ENCODE measurements at places on chromosomes 7 and 10.

- H3K4me3 ChIP-seq, result no peak overlapping the region
- no peaks in the 10 kb centered on the region for H3K27me3 ChIP-seq
- peaks cover 23% of the 10 kb centered on the region for H3K36me3 ChIP-seq
- no peak for DNase-seq
- no peaks in the 10 kb centered on the region for H3K4me1 ChIP-seq
- H3K27ac ChIP-seq, result no peak overlapping the region
Observed at GRCh38 chr7:44395067-44395466, 69.7 kb upstream of the CAMK2B start.

DNA sequence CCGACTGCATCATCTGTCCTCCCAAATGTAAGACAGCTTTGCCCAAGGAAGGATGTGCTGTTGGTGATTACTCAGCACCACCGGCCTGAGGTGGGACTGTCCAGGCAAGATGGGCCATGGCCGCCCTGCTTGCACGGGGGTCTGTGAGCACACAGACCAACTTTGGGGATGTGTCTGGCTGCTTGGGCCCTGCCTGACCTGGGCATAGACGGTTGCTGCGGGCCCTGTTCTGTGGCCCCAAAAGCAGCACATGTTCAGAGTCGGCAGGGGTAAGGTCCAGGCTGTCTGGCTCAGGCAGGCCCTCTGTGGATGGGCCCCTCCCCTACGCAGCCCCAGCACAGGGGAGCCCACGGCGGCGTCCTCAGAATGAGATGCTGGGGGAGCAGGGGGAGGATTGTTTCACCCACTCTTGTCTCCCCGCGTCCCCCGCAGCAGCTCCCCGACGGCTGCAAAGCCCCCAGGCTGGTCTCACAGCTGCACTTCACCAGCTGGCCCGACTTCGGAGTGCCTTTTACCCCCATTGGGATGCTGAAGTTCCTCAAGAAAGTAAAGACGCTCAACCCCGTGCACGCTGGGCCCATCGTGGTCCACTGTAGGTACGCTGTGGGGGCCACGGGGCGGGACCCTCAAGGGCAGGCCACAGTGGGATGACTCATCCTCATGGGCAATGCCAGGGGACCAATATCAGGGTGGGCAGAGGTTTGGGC is 58.4 kb downstream of the MKI67 start:
- peaks cover 65% of the 10 kb centered on the region for H3K36me3 ChIP-seq
- H3K4me3 ChIP-seq, result no peak overlapping the region
- DNase-seq, result no peak
- H3K27me3 ChIP-seq, result no peaks in the 10 kb centered on the region

GRCh38 chr7:71604818-71605414 is 473.0 kb downstream of the GALNT17 start:
- H3K4me3 ChIP-seq, result no peak overlapping the region
- no peak for DNase-seq
- H3K36me3 ChIP-seq, result no peaks in the 10 kb centered on the region
- H3K27me3 ChIP-seq, result no peaks in the 10 kb centered on the region
- H3K27ac ChIP-seq, result no peak overlapping the region

DNA sequence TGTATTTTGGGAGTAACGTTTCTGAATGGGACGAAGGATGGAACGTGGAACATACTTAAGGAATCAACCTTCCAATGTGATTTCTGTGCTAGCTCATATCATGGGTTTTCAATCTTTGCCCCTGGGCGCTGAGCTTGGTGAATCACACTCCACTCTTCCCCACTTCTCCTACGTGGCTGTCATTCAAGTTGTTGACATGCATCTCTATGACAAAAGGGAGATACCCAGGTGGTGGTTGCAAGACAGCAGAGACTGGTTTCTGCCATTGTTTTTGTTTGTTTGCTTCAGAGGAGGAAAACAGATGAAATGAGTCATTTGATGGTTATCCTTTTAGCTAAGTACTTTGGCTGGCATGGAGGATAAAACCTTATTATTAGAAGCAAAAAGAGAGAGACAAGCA is 573.9 kb downstream of the GATA3 start:
- no peaks in the 10 kb centered on the region for H3K4me1 ChIP-seq
- peak; percentile 5 for DNase-seq

DNA sequence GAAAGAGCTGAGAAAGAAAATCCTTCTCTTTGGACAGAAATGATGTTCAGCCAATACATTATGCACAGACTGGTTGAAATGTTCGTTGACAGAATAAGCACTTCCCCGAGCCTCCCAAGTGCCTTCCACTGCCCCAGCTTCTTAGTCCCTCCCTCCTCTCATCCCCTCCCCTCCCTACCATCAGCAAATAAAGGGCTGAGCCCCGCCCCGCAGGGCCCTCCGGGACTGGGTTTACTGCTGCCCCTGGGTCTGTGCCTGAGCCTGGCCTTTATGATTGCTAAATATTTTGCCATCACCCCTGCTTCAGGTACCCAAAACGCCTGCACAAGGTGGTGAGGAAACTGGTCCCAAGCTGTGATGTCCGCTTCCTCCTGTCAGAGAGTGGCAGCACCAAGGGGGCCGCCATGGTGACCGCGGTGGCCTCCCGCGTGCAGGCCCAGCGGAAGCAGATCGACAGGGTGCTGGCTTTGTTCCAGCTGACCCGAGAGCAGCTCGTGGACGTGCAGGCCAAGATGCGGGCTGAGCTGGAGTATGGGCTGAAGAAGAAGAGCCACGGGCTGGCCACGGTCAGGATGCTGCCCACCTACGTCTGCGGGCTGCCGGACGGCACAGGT is 28.1 kb downstream of the HKDC1 start:
- no peaks in the 10 kb centered on the region for H3K27me3 ChIP-seq
- peaks cover 1% of the 10 kb centered on the region for H3K36me3 ChIP-seq
- no peak for DNase-seq
- no peaks in the 10 kb centered on the region for H3K4me1 ChIP-seq

DNA sequence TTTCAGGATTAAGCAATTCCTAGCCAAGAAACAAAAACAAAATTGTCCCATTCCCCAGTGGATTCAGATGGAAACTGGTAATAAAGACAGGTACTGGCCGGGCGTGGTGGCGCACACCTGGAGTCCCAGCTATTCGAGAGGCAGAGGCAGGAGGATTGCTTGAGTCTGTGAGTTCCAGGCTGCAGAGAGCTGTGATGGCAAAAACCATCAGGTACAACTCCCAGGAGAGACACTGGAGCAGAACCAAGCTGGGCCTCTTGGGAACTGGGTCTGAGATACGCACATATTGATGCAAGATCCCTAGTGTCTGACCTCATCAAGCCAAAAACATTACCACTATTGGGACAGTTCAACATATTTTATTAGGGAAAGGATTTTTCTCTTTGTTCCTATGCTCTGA is 84.0 kb upstream of the ANLN start:
- H3K4me3 ChIP-seq, result no peak overlapping the region
- DNase-seq, result no peak
- H3K27me3 ChIP-seq, result no peaks in the 10 kb centered on the region
- H3K27ac ChIP-seq, result no peak overlapping the region

DNA sequence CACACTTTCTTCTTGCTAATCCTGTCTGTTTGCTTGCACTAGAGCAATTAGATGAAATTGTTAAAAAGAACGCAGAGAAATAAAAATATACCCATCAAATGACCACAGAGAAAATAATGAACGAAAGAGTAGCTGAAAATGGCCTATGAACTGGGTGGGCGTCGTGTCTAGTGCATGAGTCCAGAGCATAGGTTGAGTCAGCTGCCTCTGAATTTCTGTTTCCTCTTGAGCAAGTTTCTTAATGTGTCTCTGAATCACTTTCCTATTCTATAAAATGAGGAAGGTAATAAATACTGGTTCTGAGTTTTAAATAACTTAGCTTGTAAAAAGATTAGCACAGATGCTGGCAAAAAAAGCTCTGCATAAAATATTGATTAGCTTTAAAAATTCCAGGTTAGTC is 75.0 kb downstream of the POM121L12 start:
- H3K4me3 ChIP-seq, result no peak overlapping the region
- H3K27me3 ChIP-seq, result no peaks in the 10 kb centered on the region
- no peak for DNase-seq
- no peak overlapping the region for H3K27ac ChIP-seq

GRCh38 chr7:44325201-44325671 is at the start of gene CAMK2B:
TSS of gene CAMK2B (minus strand) at chr7:44325594. CDS start at chr7:44325421, 173 bp downstream.
- no peak for DNase-seq
- no peak within 1 kb of the TSS for H3K27ac ChIP-seq
- peaks cover 2% of the 10 kb centered on the region for H3K36me3 ChIP-seq
- H3K4me1 ChIP-seq, result peaks cover 3% of the 10 kb centered on the region
- H3K27me3 ChIP-seq, result peaks cover 43% of the 10 kb centered on the region
- H3K4me3 ChIP-seq, result peak within 1 kb of the TSS; percentile 77

DNA sequence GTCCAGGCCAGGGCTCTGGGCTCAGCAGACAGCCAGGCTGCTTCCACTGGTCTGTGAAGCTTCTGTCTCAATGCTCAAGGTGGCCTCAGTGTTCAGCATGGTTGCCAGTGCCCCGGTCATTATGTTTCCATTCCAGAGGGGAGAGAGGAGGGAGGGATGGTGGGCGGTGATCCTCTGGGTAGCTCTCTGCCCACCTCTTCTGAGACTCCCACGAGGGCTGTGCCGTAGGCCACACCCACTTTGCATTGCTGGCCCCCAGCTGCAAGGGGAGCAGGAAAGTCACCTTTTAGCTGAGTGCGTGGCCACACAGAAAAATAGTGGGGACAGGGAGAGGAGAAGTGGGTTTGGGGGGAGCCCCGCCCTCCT is 42.5 kb downstream of the FOXK1 start:
- H3K4me3 ChIP-seq, result peak overlapping the region; percentile 90
- peaks cover 9% of the 10 kb centered on the region for H3K36me3 ChIP-seq

DNA sequence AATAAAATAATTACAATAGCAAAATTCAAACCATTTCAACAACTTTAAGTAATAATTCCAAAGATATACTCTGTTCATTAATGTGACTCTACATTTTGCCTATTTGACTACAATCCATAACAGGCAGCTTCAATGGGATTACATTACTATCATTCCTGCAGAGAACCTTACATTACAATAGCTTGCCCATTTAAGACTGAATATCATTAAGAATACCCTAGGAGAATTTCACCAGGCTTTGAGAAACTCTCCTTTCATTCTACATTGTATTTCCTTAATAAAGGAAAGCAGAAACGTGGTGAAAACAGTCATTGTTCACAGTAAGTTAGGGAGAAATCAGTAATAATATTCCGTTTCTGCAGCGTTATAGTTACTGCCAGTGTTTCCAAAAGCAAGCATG is 209.5 kb downstream of the GLI3 start:
- H3K27ac ChIP-seq, result no peak overlapping the region
- no peak for DNase-seq
- no peak overlapping the region for H3K4me3 ChIP-seq
- no peaks in the 10 kb centered on the region for H3K4me1 ChIP-seq
- no peaks in the 10 kb centered on the region for H3K27me3 ChIP-seq

- H3K27ac ChIP-seq, result no peak overlapping the region
- no peaks in the 10 kb centered on the region for H3K4me1 ChIP-seq
- no peaks in the 10 kb centered on the region for H3K27me3 ChIP-seq
- no peak for DNase-seq
Observed at GRCh38 chr7:72035266-72035665, 376.9 kb downstream of the CALN1 start.

DNA sequence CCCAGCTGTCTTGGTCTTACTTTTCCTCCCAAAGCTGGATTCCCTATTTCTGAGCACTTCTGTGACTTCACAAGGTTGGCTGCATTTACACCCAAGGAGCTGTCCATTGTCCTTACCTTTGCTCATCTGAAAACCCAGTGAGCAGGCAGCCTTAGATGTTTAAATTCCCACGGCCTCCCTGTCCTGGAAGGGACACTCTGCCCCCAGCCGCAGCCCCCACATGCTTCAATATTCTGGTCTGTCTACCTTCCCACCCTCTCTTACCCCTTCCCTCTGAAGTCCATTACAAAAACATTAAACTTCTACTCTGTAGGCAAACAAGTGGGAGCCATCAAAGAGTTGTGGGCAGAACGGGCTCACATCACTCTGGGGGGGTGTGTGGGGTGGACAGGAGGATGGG is 73.8 kb upstream of the EFCAB10 start:
- no peak for DNase-seq
- H3K27me3 ChIP-seq, result no peaks in the 10 kb centered on the region
- no peak overlapping the region for H3K4me3 ChIP-seq

DNA sequence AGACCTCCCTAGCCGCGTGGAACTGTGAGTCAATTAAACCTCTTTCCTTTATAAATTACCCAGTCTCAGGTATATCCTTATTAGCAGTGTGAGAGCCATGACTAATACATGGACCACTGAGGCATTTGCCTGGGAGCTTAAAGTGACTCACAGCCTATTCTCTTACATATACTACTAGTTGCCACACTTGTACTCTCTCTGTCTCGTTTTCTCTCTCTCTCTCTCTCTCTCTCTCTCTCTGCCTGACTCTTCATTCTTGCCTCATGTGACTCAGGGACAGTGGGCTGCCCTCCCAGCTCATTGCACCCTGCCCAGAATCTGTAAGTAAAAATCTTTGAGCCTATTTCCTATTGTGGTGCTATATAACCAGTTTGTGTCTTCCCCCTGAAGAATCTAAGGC is 238.5 kb upstream of the MAGI2 start:
- no peaks in the 10 kb centered on the region for H3K27me3 ChIP-seq
- DNase-seq, result no peak
- H3K27ac ChIP-seq, result no peak overlapping the region
- H3K4me1 ChIP-seq, result no peaks in the 10 kb centered on the region
- H3K36me3 ChIP-seq, result no peaks in the 10 kb centered on the region
- H3K4me3 ChIP-seq, result no peak overlapping the region

Data from T-helper 2 cell treated with Interferon-gamma antibody and Interleukin-4, amounts not matched to agents 5 μg/mL and 100 μg/mL, for 36 hours (primary cell).